ENCODE measurements at places on chromosomes 11 and 22.

DNA sequence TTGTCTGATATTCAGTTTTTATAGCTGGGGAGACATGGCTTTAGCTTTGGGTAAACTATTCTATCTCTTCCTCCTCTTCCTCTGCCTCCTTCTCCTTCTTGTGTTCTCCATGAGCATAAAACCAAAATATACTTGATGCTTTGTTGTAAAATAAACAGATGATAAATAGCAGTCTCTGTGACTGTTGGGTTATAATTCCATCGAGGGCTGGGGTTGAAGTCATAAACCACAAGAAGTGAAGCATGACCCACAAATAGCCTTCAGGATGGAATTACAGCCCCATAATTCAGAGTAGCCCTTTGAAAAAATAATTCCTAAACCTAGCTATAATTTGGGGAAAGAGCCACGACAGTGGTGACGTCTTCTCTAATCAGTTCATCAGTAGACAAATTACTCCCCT lies 177.7 kb downstream of the SNX19 start:
- no peak for DNase-seq

DNA sequence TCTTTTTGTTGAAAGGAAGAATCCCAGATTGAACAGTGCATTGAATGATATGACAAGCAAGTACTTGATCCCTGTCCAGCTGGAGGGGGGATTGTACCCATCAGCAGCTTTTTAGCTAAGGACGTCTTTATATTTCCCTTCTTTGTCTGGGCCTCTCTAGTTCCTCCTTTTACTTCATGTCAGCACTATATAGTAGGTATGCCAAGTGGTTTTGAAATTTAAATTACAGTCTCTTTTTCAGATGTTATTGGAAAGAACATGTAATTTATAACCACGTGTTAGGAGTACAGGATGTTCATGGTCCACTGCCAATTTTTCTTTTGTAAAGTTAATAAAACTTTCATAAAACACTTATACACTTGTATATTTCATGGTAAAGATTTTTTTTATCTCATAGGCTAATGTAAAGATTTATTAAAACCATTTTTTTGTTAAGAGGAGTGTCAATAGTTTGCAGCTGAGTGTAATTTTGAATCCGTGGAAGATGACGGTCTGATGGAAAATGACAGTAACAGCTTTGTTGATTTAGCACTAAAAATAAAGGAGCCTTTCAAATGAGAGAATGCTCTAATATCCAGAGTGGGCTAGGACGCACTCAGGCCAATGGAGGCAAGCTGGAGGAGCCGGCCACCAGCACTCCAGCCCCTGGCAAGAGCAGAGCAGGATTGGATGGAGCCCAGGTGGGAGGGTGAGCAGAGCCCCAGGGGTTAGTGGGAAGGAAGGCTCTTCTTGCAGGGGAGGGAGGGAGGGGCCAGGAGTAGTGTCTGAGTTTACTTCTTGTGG lies 488.3 kb downstream of the INSC start:
- DNase-seq = no peak

GRCh38 chr11:112828421-112828820 lies 132.8 kb upstream of the NCAM1 start:
- DNase-seq = no peak

- no peak for DNase-seq
These were observed 2.9 kb upstream of the NNMT start for GRCh38 chr11:114293201-114293711.

- DNase-seq = no peak
These were observed 331.9 kb upstream of the NARS2 start for GRCh38 chr11:78906566-78906965.

GRCh38 chr11:111155021-111155420 lies 90.5 kb upstream of the POU2AF2 start:
- DNase-seq = no peak

GRCh38 chr11:115317277-115318185 lies 186.7 kb downstream of the CADM1 start:
- no peak for DNase-seq

DNA sequence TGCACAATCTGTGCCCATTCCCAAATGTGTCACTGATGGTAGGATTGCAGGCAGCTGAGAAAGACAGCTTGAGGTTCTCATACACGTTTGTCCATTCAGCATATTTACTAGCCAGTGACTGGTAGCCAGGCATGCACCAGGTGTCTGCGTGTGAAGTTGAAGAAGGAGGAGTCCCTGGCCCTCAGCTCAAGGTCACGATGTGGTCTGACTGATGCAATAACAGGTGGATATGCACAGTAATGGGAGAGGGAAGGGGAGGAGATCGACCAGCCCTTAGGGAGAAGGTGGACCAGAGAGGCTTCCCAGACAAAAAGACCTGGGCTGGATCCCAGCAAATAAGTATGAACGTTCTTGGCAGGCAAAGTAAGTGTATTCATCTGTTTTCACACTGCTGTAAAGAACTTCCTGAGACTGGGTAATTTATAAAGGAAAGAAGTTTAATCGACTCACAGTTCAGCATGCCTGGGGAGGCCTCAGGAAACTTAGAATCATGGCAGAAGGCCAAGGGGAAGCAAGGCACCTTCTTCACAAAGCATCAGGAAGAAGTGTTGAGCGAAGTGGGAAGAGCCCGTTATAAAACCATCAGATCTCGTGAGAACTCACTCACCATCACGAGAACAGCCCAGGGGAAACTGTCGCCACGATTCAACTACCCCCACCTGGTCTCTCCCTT lies 96.0 kb downstream of the MN1 start:
- no peak for DNase-seq

- no peak for DNase-seq
These were observed 3.8 kb downstream of the AMOTL1 start for GRCh38 chr11:94771951-94772350.

DNA sequence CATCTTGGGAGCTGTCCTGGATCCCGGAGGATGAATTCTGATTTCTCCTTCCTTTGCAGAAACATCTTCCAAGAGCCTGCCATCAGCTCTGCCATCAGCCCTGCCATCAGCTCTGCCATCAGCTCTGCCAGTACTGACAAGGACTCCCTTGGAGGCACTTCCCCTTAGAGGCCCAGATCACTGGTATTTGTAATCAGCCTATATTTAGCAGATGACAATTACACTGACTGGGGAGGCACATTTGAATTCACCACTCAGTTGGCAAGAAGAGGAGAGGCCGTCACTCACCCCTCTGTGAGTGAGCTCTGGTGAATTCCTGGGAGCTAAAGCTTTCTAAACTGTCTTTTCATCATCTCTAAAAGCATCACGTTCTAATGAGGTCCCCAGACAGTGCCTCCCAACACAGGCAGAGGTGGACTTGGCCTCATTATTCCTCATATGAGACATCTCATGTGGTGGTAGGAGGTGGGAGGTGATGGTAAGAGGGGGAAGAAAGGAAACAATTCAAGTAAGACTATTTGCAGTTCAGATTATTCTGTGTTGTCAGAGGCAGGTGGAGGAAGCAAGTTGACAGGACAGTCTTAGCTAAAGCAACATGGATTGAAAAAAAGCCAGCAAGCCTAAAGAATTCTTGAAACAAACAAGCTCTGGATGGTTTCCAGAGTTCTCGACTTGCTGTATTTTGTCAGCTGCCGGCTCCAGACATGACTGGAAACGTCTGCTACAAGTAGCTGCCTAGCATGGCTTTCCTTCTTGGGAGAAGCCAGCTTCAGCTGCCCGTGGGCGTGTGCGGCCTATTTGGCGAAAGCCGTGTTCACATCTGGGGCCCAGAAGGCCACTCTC lies 771.7 kb downstream of the TBC1D22A start:
- DNase-seq = no peak

DNA sequence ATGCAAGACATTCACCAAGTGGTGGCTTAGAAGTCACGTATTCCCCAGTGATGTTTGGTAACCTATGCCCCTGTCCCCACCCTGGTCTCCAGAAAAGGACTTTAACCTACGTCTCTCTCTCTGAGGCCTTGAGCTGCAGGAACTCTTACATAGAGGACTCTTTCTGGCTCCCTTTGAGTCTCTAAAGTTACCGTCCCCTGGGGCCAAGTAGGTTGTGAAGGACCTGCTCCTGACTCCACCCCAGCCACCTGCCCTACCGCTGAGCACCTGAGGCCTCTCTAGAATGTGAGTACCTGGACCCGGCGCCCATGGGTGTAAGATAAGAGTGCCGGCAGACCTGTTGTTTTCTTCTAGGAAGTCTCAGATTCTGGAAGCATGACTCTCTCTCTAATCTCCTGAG lies 95.4 kb downstream of the TIMP3 start:
- DNase-seq = no peak

GRCh38 chr22:46853191-46853590 lies 90.7 kb downstream of the TBC1D22A start:
- DNase-seq = no peak

DNA sequence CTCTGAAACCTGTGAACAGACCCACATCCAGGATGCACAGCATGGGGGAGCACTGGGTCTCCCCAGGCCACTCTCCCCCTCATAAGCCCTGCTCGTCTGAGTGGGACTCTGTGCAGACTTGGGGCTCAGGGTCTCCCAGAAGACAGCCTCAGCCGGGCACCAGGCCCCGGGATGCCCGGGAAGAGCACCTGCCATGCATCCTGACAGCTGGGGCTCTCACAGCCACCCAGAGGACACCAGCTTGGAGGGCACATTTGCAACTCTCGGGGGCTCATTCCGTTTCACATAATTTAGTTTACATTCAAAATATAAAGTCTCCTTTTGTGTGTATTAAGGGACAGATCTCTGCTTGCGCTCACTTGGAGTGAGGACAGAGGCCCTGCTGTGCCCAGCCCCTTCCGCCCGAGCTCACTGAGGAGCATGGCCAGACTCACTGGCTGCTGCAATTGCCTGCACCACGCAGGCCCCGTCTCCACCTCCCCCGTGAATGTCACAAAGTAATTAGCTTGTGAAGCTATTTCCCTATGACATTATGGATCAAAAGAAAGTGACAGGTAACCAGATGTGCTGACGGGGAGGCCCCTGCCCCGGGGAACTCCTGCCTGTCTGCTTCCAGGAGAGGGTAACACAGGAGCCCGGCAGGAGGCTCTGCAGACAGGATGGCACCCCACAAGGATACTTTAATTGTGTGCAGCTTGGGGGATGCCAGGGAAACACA lies 275.6 kb downstream of the BRD1 start:
- no peak for DNase-seq

DNA sequence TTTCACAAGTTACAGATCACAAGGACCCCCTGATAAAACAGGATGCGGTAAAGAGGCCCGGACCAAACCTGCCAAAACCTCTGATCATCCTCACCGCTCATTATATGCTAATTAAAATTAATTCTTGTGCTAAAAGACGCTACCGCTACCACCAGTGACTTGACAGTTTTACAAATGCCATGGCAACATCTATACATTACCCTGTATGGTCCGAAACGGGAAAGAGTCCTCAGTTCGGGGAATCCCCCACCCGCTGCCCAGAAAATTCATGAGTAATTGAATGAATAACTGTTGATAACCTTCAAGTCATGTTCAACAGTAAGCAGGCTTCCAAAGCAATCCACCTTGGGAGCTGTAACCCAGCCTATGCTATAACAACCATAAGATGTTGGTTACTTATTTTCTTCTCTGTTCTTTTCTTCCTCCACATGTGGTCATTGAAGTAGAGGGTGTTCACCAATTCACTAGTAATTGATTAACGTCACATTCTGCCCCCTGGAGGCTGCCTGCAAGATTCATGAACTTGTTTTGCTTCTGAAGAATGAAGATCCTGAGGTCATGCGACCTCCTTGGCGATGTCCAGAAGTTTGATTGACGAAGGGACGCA lies 20.6 kb downstream of the APOBEC3H start:
- DNase-seq = peak; percentile 68

DNA sequence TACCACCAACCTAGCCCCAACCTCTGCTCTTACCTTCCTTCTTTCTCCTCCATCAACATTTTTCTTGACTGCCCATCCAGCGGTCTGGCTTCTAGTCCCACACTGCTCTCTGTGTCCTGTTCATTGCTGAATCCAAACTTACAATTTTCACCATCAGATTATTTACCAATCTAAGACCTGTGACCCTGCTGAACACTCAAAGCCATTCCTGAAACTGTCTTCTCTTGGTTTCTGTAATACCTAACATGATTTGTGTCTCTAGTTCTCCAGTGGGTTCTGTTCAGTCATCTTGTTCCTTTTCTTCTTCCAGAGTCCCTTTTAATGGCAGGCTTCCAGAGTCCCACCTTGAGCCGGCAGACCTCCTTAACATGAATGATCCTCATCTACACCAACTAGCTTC lies 24.1 kb downstream of the RRAS2 start:
- no peak for DNase-seq

DNA sequence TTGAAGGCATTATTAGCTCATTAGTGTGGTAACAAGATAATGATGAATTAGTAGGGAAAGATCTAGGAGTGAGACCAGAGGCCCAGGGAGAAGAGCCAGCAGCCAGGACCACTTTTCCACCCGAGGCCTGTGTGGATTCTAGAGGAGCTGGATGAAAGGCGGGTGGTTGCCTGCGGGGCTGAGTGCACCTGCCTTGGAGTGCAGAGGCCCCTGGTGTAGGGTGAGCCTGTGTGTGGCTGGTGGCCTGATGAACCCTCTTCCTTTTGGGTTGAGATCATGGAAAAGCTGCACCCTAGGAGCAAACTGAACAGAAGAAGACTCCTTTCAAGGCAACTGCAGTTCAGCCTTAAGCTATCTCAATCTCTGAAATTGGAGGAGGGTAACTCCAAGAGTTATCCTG lies 5.9 kb upstream of the TP53AIP1 start:
- no peak for DNase-seq

DNA sequence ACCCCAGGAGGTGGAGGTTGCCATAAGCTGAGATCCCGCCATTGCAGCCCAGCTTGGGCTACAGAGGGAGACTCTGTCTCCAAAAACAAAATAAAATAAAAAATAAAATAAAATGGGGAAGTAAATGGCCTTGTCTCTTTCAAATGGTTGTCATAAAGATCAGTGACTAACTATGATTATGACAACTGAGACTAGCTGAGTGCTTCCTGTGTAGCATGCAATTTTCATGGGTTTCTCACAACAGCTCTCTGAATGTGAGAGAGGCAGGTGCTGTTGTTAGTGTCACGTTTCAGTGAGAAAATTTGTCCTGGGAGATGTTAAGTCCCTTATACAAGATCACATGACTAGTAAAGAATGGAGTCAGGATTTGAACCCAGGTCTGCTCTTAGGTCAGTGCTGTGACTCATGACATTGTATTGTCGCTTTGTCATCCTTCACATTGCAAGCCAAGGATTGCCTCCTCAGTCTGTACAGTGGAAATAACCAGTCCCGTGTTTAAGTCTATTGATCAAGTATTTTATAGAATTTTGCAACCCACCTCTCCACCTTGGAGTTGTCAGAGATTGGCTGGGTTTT lies 163.3 kb upstream of the CCDC90B start:
- DNase-seq = no peak

GRCh38 chr11:29171360-29171950 lies 845.4 kb downstream of the KCNA4 start:
- no peak for DNase-seq

- DNase-seq = no peak
These were observed 144.1 kb downstream of the CTTN start for GRCh38 chr11:70542406-70542805.

- DNase-seq = no peak
These were observed 44.7 kb downstream of the AP2A2 start for GRCh38 chr11:970319-970871.

DNA sequence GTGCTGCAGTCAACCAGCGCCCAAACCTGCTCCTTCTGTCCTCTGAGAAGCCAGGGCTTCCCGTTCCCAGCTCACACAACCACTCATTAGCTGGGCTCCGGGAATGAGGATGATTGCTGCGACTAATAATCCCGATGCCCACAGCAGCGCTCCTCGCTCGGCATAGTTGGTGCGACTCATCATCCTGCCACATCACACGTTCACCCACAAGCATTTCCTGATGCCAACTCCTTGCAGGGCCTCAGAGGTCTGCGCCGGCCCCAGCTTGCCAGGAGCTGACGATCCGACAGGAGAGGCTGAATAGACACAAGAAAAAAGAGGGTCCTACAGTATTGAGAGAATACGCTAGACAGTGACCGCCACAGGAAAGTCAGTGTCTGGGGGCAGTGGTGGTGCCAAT lies 10.6 kb upstream of the CSNK1E start:
- no peak for DNase-seq

Measured in stimulated activated CD4-positive, alpha-beta T cell treated with anti-CD3 and anti-CD28 coated beads, Interleukin-15, amount 100 ng/mL, for 48 hours (primary cell).